ENCODE measurements at places on chromosomes 16 and 17.

DNA sequence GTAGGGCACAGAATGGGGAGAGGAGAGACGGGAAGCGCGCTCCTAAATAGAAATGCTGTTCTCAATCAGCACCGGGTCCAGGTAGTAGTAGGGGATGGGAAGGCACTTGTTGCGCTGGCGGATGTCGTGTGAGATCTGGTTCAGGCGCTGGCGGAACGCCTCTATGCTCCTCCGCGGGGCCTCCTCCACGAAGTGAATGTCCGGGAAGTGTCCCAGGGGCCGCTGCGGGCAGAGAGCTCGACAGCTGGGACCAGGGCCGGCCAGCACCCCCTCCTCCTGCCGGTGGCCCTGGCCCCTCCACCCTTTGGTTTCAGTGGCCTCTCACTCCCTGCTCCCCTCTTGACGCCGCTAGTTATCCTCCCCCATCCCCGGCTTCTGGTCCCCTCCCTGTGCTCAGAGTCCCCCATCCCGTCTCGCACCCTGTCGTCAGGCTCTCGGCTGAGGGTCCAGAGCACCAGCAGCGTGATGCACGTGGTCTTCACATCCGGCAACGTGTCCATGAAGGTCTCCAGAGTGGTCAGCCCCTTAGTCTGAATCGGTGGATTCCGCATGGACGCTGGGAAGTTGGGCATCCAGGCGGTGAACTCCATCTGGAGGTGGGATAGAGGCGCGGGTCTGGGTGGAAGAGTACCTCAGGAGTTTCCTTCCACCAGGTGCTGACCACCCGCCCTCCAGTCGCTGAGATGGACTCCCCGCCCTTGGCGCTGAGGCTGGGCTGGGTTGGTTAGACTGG is 14.6 kb downstream of the ALOX12B start:
- H3K27ac ChIP-seq: no peak overlapping the region
- DNase-seq: no peak
- H3K36me3 ChIP-seq: no peaks in the 10 kb centered on the region
- H3K4me1 ChIP-seq: peaks cover 10% of the 10 kb centered on the region
- peak overlapping the region; percentile 65 for H3K4me3 ChIP-seq

DNA sequence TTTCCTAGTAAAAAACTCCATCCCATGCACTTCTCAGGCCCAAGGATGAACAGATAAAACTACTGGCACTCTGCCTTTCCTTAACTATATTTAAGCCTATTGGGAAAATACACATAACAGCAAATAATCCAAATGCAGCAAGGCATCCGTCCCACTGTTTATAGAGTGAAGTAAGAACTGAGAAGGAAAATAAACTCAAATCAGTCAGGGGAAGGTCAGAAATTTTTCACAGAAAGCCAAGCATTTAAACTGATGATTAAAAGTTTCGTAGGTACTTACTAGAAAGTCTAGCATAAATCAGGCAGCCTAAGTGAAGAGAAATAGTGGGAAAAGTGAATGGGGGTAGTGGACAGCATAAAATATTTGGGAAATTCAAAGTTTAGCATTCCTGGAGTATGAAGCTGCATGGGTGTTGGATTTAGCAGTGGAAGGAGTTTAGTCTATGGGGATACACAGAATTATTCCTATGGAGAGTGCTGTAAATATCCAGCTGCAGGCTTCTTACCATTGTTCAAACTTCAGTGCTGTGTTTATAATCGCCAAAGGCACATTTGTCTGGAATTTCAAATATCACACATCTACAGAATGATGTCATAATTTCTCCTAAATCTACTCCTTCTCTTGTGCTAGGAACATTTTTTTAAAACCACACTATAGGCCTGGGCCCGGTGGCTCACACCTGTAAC is 1131.0 kb upstream of the GOT2 start:
- no peaks in the 10 kb centered on the region for H3K4me1 ChIP-seq
- no peak overlapping the region for H3K4me3 ChIP-seq
- H3K27ac ChIP-seq: no peak overlapping the region
- no peak for DNase-seq

- no peaks in the 10 kb centered on the region for H3K27me3 ChIP-seq
- peaks cover 46% of the 10 kb centered on the region for H3K36me3 ChIP-seq
- no peak overlapping the region for H3K27ac ChIP-seq
- no peak for DNase-seq
- no peak overlapping the region for H3K4me3 ChIP-seq
- H3K4me1 ChIP-seq: no peaks in the 10 kb centered on the region
Measured at GRCh38 chr17:16342979-16343378, 10.3 kb downstream of the CENPV start.

DNA sequence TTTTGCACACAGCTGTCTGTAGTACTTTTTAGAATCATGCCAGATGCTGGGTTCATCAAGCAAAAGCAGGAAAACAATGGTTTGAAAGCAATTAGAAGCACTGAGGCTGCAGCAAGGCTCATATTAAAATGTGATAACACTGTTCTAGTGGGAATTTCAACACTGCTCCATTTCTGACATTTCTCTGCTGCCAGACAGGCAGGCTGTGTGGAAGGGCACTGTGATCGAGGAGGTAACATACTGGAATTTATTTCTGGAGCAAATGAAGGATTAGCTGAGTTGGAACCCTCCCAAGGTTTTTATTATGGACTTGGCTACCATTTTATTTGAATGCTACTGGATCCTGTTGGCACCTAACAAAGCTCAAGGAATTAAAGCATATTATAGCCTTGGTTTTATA is 66.9 kb downstream of the SKAP1 start:
- peaks cover 1% of the 10 kb centered on the region for H3K27me3 ChIP-seq
- no peaks in the 10 kb centered on the region for H3K36me3 ChIP-seq
- no peaks in the 10 kb centered on the region for H3K4me1 ChIP-seq
- no peak overlapping the region for H3K27ac ChIP-seq

Measured in H1 (cell line).